ENCODE measurements at places on chromosomes 6 and 20.

DNA sequence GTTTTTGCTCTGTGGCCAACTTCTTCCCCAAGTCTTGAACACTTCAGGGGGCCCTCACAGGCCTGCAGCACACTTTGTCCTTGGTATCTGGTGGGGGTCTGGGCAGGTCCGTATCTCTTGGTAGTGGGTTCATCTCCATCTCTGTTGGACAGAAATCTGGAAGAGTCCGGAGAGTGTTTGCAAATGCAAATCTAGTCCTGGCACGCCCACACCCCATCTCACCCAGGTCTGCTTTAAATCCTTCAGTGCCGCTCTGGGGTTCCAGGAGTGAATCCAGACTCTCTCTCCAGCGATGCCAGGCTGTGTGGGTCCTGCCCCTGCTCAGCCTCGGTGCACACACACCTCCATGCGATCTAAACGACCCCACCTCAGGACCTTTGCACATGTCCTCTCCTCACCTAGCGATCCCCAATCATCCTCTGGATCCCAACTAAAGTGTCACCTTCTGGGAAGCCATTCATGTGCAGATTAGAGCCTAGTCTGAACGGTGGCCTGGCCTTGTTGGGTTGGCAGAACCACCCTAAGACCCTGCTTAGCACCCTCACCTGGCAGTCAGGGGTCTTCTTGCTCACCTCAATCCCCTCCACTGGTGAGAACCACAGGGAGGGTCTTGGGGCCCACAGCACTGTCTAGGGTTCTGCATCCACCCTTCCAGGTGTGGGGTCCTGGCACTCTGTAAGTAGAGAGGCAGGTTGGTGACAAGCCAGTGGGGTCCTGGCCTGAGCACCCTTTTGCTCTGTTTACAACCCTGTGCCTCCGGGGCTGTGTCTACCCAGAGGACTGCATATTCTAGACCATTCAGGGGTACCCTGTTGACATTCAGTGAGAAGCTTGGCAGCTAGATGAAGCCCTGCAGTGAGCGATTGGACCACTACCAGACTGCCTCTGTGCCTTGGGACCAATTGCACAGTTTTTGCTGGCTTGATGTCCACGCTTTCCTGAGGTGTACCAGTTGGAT is 100.8 kb downstream of the SYCP2 start:
- DNase-seq = no peak

- no peak for DNase-seq
Measured at GRCh38 chr6:166258854-166259276, 49.3 kb downstream of the PRR18 start.

DNA sequence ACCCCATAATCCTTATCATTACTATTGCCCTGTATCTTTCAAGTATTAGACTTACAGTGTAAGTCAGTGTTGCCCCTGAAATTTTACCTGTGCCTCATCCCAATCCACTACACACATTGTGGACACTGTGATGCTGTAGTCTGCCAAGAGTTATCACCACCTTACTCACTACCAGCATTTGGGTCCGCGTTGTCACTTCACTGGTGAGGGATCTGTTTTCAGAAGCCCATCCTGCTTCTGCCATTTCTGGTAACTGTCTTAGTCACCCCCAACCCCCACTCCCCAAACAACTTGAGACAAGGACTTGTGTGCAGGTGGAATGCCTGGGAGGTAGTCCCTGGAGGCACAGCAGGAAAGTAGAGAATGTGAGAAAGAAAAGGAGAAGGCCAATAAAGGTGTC is 6.0 kb upstream of the RAB44 start:
- DNase-seq = no peak

GRCh38 chr6:137233911-137234863 is 15.0 kb upstream of the IFNGR1 start:
- DNase-seq = no peak

DNA sequence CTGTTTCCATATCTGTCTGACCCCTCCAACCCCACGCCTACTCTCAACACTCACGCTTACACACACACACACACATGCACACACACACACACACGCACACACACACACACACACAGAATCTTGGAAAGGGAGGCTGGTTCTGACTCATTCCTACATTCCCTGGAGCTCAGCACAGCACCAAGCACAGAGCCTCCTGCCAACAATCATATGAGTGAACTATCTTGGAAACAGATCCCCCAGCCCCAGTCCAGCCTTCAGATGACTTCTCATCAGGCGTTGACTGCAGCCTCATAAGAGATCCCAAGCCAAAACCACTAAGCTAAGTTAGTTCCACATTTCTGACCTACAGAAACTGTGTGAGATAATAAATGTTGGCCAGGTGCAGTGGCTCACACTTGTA is 14.1 kb upstream of the HCK start:
- no peak for DNase-seq

DNA sequence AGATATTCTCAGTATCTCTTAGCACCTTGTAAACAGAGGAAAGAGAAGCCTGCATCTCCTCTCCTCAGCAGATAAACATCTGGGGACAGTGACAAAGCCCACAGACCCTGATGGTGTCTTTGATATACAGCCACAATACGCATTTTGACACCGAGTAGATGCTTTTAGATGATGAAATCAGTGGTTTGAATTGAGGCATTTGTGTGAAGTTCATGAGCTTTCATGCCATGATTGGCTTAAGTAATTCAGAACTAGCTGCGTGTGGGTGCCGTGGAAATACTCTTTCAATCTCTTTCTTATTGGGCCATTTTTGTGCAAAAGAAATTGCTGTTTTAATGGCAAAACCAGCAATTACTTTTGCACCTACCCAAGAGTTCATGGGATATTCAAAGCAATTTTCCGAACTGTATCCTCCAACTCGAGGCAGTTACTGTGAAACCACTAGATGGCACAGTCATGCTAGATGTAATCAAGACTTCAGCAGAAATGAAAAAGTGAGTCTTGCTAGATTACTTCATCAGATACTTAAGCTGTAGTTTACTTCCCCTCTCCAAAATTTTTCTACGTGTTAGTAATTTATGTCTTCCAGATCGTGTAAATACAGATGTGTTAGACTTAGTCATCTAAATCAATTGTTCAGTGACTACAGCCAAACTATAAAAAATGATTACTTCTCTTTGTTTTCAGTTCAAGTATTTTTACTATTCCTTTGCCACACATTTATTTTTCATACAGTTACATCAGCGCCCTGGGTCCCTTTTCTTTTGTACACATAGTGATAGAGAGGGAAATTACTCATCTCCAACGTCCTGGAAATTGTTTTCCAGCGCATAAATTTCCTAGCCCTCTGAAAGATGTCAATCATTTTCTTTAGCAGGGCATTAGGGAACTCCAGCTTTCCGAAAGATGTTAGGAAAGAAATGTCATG is 49.4 kb downstream of the IYD start:
- DNase-seq = no peak

- no peak for DNase-seq
Measured at GRCh38 chr6:158825951-158826306, 6.8 kb upstream of the EZR start.

DNA sequence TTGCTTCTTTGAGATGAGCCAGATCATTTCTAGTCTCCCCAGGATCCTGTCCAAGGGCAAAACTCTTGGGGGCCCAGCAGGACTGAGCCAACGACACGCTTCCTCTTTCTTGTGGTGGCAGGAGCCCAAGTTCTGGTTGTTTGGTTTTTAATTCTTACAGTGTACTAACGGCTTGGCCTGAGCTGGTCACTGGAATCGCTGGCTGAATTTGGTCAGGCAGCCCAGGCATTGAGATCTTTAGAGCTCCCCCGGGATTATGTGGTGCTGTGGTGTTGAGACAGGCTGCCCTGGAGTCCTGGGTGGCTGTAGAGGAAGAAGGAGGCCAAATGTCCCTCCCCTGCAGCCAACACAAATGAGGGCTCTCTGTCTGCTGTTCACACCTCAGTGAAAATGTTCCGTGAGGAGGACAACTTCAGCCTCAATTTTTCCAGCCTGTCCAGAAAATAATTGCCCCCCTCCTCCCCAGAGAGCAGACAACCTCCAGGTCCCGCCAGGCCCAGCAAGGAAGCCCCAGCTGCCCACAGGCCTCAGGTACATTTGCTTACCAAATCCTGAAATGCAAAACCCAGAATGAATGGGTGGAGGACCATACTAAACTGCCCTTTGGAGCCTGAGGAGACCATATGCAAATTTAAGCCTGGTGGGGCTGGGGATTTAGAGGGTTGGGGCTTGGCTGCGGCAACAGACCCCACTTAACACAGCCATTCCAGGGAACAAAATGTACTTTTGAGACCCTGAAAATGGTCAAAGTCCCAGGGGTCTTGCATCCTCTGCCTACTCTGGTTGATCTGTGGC is 23.6 kb downstream of the BNIP5 start:
- DNase-seq = no peak

DNA sequence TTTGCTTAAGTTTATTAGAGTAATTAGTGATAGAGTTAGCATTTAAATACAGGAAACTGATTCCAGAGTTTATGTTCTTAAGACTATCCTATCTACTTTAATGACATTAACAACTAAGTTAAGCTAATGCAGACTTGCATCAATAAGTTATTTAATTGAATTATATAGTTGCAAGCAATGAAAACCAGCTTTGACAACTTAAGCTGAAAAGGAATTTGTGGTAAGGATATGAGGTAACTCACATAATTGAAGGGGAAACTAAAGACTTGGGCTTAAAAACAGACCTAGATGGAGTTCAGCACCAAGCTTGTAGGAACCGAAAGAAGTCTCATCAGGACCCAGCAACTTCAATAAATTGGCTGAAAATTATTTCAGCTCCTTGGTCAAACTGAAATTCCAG is 222.3 kb downstream of the IBTK start:
- DNase-seq = no peak

GRCh38 chr6:3079682-3080081 is 11.4 kb downstream of the RIPK1 start:
- no peak for DNase-seq

GRCh38 chr6:134902074-134902861 is 47.6 kb downstream of the ALDH8A1 start:
- DNase-seq = no peak

GRCh38 chr20:19254956-19255355 is 42.5 kb downstream of the SLC24A3 start:
- DNase-seq = no peak

GRCh38 chr6:10151144-10151915 is 263.5 kb downstream of the TFAP2A start:
- DNase-seq = no peak

DNA sequence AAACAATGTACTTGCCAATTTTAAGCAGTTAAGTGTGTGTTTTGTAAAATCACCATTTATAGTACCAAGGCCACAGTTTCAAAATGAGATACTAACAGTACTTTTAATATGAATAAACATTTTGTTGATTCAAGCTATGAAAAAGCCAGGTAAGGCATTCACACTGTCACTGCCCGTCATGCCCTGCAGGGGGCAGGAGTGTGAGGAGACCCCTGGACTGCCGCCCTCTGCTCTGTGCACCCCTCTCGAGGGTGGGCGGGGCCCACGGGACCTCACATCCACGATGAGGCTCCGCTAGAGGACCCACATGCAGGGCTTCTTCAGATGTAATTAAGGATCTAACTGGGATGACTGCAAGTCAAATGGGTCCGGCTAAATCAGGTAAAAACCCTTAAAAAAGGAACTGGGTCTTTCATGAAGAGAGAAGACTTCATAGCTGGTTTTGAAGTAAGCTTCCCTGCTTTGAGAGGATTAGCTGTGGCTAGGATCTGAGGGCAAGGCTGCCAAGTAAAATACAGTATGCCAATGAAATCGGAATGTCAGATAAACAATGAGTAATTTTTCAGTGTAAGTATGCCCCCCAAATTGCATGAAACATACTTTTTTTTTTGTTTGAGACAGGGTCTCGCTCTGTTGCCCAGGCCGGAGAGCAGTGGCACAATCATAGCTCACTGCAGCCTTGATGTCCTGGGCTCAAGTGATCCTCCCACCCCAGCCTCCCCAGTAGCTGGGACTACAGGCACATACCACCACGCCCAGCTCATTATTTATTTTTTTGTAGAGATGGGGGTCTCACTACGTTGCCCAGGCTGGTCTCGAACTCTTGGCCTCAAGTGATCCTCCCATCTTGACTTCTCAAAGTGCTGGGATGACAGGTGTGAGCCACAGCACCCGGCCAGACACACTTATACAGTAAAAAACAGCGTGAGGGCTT is 18.7 kb downstream of the DIDO1 start:
- DNase-seq = no peak

DNA sequence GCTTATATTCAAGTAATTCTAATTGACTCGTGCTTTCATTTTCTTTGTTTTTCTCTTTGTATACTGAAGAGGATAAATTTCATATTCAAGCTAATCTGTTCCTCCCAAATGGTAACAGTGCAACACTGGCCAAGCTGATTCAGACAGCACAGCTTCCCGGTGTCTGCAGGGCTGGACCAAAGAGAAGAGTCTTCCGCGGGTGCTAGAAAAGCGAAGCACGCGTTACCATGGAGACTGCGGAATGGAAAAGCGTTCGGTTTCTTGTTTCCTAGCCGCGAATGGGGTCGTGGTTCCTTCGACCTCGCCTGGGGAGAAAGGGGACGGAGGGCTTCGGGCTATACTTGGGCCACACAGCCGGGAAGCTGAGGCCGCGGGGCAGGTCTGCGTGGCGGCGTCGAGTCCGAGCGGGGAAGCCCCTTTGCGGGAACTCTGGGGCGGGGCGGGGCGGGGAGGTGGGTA is 6.2 kb upstream of the ZNF311 start:
- DNase-seq = no peak

- no peak for DNase-seq
Measured at GRCh38 chr6:130593200-130593599, 227.4 kb downstream of the TMEM200A start.

GRCh38 chr6:40606981-40607380 is 19.8 kb upstream of the LRFN2 start:
- no peak for DNase-seq

DNA sequence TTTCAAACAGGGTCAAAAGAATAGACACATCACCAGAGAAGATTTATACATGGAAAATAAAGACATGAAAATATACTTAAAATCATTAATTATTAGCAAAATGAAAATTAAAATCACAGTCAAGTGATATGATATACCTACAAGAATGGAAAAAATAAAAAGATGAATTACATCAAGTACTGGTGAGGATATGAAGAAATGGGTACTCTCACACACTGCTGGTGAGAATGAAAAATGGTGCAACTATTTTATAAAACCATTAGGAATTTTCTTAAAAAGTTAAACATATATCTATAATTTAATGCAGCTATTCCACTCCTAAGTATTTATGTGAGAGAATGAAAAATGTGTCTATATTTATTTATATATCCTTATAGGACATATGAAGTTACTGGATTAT is 136.3 kb upstream of the GRIK2 start:
- no peak for DNase-seq

- no peak for DNase-seq
Measured at GRCh38 chr6:150627585-150628025, 27.9 kb downstream of the PLEKHG1 start.

DNA sequence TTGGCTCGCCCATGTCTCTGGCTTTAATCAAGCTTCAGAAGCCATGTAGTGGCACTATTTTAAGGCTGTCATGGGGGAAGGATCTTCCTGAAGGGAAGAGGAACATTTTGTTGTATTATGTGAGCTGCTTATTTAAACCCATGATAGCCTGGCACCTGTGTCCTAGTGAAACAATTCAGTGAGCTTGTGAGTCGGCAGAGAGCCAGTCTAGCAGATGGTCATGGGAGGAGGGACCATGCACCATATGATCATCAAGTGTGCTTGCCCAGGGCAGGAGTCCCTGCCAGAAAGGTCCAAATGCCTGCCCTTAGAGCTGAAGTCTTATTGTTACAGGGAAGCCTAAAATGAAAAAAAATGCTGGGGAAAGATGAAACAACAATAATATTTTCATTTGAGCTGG is 132.9 kb downstream of the PRDM13 start:
- no peak for DNase-seq
